ENCODE measurements at places on chromosomes 4 and X.

DNA sequence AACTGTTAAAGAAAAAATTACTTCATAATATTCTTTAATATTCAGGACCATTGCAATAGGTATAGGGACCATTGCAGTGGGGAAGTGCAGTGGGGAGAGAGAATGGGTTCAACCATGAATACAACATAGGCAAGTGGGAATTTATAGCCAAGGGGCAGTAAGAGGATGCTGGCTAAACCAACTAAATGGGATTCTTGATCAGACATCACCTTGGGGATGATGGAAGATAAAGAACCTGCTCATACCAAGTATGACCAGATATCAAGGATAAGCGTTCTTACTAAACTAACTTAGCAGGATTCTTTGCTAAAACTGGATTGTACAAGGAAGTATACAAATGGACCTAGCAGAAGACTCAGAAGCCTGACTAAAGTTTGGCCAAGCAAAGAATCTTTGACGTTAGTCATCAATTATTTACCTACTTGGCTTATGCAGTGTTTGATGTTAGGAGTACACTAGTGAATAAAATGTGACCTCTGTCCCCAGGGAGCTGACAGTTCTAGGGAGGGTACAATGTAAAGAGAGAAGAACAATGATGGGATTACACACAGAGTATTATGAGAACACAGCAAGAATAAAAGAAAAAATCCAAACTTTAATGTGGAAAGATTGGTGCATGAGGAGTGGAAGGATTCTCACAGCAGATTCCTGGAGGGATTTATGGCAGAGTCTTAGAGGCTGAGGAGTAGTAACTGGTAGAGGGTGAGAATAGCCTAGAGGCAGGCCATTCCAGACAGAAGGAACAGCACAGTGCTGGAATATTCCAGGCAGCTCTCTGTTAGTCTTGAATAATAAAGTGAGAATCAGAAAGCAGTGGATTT lies 54.7 kb upstream of the MYOZ2 start:
- no peak for DNase-seq

DNA sequence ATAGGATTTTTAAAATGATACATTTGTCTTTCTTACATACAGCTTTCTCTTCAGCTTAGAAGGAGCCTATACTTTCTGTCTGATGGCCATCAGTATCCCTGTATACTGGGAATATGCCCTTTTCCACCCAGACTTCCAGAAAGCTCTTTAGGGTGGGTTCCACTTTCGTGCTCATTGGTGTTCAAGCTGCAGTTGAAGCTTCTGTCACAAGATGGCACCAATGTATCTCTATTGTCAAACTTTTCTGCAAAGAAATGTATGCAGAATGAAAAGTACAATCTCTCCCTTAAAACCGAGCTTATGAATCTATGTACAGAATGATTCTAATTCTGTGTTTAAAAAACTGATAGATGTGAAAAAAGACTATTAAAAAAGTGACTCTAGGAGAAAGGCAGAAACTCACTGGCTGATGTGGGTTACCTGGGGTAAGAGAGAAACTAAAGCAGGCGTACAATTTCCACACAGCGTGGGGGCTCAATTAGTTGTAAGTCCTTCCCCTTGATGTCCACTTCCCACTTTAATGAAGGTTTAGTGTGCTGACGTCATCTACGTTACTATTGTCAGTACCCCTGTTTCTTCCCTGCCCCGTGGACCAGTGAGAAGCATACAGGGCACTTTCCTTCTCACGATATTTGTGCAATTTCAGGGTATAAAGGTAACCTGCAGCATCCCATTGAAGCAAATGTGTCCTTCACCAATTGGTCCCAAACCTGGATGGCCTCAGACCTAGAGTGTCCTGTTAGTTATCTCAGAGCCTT lies 57.3 kb upstream of the TCEAL2 start:
- no peak for DNase-seq

DNA sequence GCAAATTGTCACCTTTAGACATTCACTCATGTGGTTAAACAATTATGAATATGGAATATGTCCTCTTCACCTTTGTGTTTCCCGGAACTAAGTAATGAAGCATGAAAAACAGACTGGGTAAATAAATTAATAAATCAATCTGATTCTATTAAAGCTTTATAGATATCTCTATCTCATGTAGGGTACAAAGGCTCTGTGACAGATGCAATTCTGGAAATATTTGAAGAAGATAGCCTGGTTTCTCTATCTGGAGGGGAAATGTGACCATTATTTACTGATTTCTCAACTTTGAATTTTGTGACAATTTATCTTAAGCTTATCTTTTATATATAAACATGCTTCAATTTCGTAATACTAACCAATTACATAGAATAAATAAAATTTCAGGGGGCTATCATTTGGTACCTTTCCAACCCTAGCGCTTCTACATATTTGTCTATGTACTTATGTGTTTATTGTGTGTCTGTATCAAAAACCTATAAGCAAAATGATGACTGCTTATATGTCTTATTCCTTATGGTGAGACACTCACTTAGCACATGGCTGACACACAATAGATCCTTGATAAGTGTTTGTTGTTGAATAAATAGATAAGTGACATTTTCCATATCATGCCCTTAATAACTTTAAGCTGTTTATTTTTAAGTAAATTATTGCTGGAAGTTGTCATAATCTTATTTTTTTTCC lies 9.9 kb downstream of the CTSO start:
- no peak for DNase-seq

GRCh38 chr4:154416190-154416547 lies 75.4 kb downstream of the DCHS2 start:
- DNase-seq, result no peak

- DNase-seq, result no peak
Observed at GRCh38 chr4:30837131-30837539, 117.0 kb downstream of the PCDH7 start.

DNA sequence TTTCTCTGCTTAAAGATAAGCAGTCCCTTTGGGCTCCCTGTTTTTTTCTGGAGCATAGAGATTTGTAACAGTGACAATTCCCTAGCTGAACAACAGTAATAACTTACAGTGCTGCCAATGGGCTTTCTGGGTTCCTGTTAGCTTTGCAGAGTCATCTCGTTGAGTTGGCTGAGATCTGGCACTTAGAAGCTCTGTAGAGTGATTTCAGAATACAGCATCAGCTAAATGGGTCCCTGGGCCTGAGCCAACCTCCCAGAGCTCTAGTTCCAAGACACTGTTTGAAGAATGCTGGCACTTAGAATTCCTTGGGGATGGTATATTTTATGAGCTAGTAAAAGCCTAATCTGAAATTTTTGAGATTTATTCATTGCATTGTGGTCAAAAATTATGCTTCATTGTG lies 43.5 kb upstream of the SERTM2 start:
- peak; percentile 80 for DNase-seq

All from posterior vena cava (tissue), 2 donors.